ENCODE measurements at places on chromosomes 1 and 21.

DNA sequence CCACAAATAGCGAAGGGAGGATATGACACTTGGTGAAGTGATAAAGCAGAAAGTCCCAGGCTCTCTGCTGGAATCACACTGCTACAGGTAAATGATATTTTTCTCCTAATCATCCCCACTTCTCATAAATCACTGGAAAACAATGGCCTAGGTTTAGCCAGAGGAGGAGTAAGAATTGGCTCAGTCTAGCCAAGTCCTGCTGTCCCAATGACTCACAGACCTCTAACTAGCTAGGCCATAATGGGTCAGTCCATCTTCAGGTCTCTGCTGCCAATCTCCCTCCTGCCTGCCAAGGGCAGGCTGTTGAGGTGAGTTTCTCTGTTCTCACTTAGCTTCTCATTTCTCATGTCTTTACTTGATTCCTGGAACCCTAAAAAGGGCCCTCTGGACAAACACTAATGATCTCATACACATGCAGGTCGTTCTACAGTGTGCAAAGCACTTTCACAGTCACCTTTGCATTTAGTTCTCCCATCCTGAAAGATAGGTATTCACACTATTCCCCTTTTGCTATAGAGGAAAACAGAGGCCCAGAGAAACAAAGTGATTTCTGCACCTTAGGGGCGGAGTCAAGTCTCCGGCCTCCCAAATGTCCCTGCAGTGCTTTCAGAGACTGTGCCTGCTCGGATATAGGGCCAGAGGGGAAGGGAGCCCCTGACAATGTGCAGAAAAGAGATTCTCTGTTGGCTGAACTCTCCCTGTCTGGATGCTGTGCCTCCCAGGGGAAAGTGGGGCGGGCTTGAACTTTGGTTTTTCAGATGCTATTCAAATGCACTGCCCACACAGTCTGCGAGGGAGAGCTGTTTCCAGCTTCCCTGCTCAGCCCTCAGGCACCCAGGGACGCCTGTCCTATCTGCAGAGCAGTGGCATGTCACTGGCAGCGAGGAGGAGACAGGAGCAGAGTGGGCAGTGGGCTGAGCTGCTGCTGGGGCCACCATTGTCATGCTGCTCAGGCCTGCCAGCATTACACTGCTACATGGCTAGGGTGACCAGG, 3.9 kb upstream of the CDK18 start:
- DNase-seq, result no peak

GRCh38 chr1:199242147-199242546, 603.3 kb downstream of the PTPRC start:
- no peak for DNase-seq

- DNase-seq, result no peak
These were observed 65.4 kb downstream of the ALPL start for GRCh38 chr1:21574466-21575151.

DNA sequence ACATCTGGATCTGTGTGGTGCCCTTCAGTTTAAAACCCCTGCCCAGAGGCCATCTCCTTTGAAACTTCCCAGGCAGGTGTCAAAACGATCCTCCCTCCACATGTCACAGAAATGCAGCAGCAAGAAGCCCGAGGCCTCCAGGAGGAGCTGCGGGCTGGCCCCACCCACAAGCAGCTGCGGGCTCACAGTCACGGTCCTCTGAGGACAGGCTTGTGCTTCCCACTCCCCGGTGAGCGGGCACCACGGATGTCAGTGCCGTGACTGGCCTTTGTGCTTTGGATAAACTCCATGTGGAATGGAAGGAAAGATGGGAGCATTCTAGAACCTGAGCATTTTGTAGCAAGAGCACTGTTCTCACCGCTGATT, 65.8 kb downstream of the SIK1 start:
- no peak for DNase-seq

DNA sequence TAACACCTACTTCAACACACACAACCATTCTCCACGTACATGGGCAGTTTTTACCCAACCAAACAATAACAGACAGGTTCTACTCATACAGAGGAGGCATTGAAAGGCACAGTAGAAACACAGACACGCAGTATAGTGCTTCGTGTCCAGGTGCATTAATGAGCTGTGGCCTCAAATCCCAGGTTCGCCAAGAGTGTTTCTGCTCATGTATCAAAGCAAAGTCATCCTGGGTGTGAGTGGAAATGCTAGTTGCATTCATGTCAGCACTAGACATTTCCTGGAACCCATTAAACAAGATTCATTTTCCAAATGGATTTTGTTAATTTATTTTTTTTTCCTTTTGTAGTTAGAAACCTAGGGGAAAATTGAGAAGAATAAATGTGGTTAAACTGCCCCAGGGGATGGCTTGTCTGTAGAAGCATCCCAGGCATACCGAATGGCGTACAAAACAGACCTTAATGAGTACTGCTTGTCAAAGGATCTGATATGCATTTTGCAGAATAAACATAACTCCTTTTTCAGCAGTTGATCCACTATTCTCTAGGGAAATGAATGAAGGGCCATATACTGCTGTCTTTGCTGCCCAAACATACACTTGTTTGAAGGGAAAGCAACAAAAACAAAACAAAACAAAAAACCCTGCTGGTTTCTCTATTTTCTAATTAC, 298.6 kb upstream of the ST6GALNAC5 start:
- DNase-seq, result no peak
